ENCODE measurements at places on chromosomes 7 and 10.

DNA sequence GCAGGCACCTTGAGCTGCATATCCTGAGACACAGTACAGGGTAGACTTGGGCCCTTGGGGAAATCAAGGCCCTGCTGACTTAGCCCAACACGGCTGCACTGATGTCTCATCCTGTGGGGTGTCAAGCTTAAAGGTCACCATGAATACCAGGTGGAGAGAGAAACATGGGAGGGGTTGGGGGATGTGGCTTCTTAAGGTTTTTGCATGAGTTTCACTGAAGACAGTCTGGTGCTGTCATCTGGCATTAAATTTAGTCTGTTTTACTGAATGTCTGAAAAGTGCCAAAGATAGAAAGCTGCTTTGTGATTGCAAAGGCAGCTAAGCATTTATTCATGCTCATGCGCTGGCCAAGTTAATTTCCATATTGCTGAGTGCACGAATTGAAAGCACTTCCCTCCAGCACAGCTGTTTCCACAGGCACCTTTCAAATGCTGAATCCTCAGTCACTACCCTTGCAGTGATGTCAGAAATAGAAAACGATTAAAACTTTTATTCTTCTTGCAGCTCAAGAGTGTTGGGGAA, 102.1 kb downstream of the OSBPL3 start:
- DNase-seq, result no peak
- no peaks in the 10 kb centered on the region for H3K36me3 ChIP-seq
- H3K27ac ChIP-seq, result no peak overlapping the region

DNA sequence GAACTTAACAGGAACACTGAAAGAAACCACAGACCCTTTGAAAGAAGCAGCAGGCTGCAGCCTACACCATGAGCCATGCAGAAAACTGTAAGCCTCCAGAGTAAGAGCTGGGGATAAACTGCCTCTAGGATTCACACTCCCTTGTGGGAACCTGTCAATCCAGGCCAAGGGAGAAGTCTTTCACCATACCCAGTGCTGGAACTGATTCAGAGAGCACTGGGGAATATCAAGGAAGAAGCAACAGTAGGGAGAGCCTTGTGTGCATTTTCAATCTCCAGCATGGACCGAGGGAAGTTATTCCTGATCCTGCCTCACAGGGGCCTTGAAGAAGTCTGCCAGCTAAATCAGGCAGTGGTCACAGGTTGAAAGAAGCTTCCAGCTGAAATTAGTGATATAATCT, 282.2 kb downstream of the AGMO start:
- H3K4me3 ChIP-seq, result no peak overlapping the region
- no peak overlapping the region for H3K27ac ChIP-seq
- no peaks in the 10 kb centered on the region for H3K36me3 ChIP-seq
- H3K4me1 ChIP-seq, result no peaks in the 10 kb centered on the region

DNA sequence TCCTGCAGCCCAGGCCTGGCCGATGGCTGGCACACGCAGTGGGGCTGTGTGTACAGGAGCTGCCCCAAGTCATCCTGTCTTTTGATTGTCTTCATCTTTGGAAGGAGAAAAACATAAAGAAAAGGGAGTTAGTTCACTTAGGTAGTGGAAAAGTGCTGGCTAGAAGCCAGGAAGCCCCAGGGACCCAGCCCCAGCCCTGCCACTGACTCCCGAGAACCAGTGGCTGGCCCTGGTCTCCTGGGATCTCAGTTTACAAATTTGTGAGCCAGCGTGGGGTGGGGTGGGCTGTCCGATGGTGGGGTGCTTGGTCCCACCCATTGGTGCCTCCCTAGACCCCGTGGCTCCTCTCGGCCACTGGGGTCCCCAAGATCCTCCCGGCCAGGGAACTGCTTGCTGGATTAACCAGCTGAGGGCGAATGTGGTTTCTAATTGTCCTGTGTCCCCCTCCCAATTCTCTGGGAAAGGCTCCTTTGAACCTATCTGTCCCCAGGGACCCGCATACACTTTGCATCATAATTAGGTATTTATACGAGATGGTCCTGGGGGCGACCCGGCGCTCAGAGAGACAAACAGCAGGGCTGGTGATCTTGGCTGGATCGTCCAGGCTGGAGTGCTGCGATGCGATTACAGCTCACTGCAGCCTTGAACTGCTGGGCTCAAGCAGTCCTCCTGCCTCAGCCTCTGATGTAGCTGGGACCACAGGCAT, 16.3 kb upstream of the CHST12 start:
- peaks cover 3% of the 10 kb centered on the region for H3K4me1 ChIP-seq
- no peak overlapping the region for H3K4me3 ChIP-seq
- no peak for DNase-seq
- H3K27ac ChIP-seq, result no peak overlapping the region

DNA sequence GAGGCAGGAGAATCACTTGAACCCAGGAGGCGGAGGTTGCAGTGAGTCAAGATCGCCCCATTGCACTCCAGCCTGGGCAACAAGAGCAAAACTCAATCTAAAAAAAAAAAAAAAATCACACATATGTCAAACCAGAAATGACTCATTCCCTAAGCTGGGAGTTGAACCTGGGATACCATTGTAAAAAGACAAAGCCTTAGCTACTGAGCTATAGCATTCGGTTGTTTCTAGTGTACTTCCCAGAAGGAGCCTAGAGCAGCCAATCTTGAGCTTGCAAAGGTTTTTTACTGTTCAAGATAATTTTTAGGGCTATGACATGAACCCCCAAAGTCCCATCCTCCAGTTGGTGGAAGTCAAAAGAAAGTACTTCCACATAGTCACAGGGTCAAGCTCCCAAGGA, 87.9 kb downstream of the ZNF467 start:
- no peak overlapping the region for H3K27ac ChIP-seq
- no peak overlapping the region for H3K4me3 ChIP-seq
- peaks cover 4% of the 10 kb centered on the region for H3K4me1 ChIP-seq
- H3K36me3 ChIP-seq, result no peaks in the 10 kb centered on the region
- DNase-seq, result no peak

DNA sequence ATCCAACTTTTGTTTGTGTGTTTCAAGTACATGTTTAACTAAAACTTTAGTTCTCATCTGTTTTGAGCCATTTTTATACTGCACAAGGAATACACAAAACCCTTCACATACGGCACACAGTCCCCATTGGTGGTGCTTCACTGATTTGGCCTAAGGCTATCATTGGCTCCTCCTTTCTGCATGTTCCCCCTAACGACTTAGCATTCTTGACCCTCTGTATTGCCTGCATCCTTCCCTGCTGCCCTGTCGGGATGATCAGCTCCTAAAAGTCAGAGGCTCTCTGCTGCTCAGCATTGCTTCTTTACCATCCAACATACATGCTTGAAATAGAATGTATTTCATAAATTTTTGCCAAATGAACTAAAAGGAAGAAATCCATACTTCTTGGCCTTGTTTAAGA, 111.4 kb upstream of the ABCB5 start:
- H3K4me3 ChIP-seq, result no peak overlapping the region
- no peak overlapping the region for H3K27ac ChIP-seq
- H3K36me3 ChIP-seq, result no peaks in the 10 kb centered on the region
- no peaks in the 10 kb centered on the region for H3K27me3 ChIP-seq

GRCh38 chr10:75679536-75679935, 248.1 kb downstream of the LRMDA start:
- no peaks in the 10 kb centered on the region for H3K4me1 ChIP-seq
- H3K36me3 ChIP-seq, result no peaks in the 10 kb centered on the region
- no peak overlapping the region for H3K27ac ChIP-seq
- peaks cover 2% of the 10 kb centered on the region for H3K27me3 ChIP-seq
- DNase-seq, result no peak
- H3K4me3 ChIP-seq, result no peak overlapping the region

- DNase-seq, result no peak
- no peaks in the 10 kb centered on the region for H3K4me1 ChIP-seq
- no peak overlapping the region for H3K27ac ChIP-seq
- H3K4me3 ChIP-seq, result no peak overlapping the region
- no peaks in the 10 kb centered on the region for H3K36me3 ChIP-seq
Observed at GRCh38 chr10:33422471-33423153, 88.1 kb upstream of the NRP1 start.

DNA sequence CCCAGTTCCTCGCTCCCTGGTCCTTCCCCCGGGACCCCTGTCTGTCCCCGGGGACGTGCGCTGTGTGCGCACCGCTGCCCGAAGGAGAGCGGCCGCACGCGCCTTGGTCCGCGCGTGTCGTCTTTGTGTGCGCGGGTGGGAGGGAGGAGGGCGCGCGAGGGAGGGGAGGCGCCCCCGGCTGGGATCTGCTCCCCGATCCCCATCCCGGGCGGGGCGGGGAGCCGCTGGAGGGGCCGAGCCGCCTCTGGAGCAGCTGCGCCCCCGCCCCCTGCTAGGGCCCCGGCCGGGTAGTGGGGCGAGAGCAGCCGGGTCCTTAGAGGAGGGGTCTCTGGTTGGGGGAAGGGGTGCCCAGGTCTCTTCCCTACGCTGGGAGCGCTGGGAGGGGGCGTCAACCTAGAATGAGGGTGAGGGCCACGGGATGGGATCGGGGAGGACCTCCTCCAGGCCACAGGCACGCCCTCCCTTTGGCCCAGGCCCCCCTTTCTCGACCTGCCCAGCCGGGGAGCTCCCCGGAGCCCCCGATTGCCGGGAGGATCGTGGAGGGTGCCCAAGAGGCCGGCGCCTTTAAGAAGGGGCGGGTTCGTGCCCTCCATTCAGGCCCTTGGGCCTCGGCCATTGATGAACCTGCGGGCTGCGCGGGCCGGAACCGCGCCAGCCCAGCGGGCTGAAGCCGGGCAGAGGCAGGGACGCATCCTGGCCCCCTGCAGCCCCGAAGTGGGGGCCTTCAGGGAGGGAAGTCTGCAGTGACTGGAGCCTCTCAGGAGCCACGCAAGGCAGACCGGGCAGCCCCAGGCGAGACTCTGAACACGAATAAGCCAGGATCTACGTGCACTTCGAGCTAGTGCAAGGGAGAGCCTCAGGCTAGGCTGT, 678 bp downstream of the SH2B2 start:
- H3K36me3 ChIP-seq, result no peaks in the 10 kb centered on the region
- DNase-seq, result no peak
- no peaks in the 10 kb centered on the region for H3K27me3 ChIP-seq
- peaks cover 23% of the 10 kb centered on the region for H3K4me1 ChIP-seq
- H3K4me3 ChIP-seq, result peak overlapping the region; percentile 69
- H3K27ac ChIP-seq, result peak overlapping the region; percentile 59

- no peak for DNase-seq
- H3K4me3 ChIP-seq, result no peak overlapping the region
- no peaks in the 10 kb centered on the region for H3K27me3 ChIP-seq
- no peak overlapping the region for H3K27ac ChIP-seq
- no peaks in the 10 kb centered on the region for H3K36me3 ChIP-seq
Observed at GRCh38 chr10:52954407-52954806, 181.8 kb upstream of the MBL2 start.

DNA sequence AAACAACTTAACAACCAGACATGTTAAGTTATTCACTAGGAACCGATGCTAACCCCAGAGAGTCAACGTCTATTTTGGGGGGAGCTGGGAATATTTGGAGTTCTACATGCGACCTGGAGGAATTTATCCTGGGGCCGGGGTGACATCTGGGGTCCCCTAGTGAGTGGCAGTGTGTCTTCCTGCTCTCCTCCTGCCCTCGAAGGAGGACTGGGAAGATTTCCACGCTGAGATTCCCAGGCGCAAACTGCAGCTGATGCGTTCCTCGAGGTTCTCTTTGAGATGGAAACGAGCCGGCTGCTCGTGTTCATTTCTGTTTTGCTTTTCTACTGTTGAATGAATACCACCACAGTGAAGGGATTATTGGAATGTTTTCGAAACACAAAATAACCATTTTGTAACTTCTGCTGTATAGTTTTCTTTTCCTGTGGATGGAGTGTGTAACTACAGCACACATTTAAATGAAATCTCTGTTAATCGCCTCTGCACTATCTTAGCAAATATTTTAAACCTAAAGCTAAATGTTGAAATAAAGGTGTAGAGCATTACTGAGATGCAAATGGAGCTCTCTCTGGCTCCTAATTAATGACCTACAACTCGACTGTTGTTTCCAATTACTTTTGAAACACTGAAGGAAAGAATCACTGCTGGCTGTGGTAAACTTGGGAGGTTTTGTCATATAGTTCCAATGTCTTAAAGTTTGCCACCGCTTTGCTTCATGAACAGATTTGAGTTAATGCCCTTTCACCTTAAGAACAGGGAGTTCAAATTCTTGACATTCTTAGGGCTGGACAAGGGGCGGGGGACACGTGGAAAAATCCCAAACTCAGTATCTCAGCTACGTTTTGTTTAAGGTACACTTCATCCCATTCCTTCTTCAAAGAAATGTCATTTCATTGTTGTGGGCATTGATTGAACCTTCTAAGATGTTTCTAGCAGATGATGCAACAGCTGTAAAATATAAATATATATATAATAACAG, 21.1 kb downstream of the GATA3 start:
- no peak overlapping the region for H3K4me3 ChIP-seq
- no peak overlapping the region for H3K27ac ChIP-seq
- H3K27me3 ChIP-seq, result no peaks in the 10 kb centered on the region
- no peaks in the 10 kb centered on the region for H3K36me3 ChIP-seq
